ENCODE measurements at places on chromosomes 5 and 9.

GRCh38 chr5:128757196-128757959, 207.9 kb upstream of the SLC27A6 start:
- no peak for DNase-seq

- no peak for DNase-seq
These were observed 6.9 kb upstream of the OLFM1 start for GRCh38 chr9:135080286-135081263.

DNA sequence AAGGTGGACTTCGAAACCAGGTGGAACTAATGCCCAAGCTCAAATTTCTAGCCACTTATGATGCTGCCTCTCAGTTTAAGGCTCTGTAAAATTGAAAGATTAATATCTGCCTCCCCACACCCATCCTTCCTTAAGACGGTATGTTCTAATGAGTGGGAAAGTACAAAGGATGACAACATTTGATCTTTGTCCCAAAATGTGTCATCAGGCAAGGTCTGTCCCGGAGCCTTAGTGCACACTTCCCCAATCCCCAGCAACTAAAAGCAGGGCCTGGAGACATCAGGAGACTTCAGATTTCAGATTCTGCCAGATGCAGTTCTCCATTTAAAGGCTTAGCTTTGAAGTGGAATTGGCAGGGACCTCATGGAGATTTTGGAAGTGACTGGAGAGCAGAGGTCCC, 316.5 kb downstream of the ASTN2 start:
- no peak for DNase-seq

DNA sequence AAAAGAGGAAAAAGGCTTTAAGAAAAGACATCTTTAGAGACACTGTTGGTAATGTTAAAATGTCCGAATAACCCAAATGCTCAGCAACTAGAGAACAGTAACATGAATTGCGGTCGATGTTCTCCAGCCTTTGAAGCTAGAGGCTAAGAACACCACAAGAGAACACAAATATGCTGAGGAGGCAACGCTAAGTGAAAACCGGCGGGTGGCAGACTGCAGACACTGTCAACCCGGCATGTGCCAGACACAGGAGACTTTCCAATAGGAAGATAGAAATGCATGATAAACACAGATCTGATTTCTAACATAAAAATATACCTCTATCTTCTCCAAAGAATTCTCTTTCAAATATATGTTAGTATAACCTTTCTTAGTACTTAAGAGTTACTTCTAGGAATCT, 18.4 kb upstream of the DDX41 start:
- DNase-seq, result no peak

GRCh38 chr5:74127381-74128320, 501.7 kb downstream of the ARHGEF28 start:
- peak; percentile 92 for DNase-seq

DNA sequence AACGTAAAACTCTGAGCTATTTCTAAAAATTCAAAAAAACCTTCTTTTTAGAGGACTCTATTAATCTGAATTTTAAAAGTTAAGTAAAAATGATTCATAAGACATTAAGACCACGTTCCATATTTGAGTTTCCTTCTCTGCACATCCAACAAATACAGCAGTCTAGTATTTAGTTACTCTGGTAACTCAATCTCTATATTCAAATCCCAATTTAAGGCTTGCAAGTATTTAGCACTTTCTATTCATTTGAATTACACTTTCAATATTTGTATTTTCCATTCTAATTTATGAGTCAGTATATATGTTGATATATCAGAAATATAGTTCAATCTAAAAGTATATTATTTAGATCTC, 17.7 kb downstream of the RFX3 start:
- DNase-seq, result no peak

- no peak for DNase-seq
These were observed 173.7 kb downstream of the RMI1 start for GRCh38 chr9:84154320-84154719.

- no peak for DNase-seq
These were observed 112.0 kb downstream of the ADAMTSL1 start for GRCh38 chr9:18585996-18586395.

DNA sequence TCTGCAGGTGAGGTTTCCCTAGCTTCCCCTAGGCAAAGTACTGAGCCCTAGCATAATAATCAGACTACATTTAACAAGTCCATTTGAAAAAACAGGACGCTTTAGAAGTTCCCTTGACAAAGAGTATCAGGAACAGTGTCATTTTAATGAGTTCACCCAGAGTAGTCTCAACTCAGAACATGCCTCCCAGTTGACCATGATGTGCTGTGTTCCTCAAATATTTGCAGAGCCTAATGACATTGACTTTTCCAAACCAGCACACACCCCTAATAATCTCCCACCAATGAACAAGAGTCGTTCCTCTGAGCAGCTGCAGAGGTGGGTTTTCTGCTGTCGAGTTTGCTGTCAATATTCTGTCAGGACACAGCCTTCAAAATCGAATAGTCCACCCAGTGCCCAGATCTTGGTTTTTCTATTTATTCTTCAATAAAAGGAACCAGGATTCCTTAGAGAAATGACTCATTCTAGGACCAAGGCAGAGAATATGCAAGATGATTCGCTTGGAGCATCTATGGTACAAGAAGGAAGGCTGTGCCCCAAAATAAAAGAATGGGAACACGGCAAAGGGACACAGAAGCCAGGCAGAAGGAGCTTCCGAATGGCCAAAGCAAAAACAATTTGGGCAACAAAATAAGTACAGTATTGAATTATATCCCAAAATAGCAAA, 57.6 kb downstream of the OTULIN start:
- DNase-seq, result no peak

DNA sequence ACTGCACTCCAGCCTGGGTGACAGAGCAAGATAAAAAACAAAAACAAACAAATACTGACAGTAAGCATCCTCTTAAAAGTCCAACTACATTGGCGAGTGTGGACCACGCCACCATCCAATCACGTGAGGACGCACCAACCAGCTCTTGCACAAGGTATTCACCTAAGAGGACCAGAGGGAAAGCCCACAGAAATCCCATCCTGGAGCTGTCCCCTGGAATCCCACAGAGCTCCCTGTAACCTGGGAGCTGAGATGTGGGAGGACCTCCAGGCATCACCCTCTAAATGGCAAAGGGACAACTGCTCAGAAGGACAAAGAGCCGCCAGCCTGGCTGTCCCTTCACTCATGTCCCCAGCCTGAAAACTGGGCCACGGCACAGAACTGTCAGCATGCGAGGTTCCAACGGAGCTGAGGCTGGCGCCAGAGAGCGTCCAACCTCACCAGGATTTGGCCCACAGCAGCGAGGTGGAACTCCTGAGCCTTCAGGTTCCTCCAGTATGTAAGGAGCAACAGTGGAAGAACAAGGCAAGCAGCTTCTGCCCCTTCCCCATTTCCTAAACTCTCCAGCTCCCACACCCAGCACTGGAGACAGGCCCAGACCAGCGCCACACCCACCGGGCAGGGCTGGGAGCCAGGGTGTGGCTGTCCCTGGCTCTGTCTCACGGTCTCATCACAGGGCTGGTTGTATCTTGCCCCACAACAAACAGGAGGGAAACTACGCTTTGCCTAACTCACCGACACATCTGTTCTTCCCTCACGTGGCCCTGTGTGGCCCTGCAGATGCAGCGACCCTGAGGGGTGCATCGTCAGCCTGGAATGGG, 15.2 kb downstream of the IPPK start:
- no peak for DNase-seq

GRCh38 chr9:133066181-133066983, 4.6 kb downstream of the CEL start:
- no peak for DNase-seq

- DNase-seq, result peak; percentile 65
These were observed 23.8 kb downstream of the KLF4 start for GRCh38 chr9:107465467-107466451.

- DNase-seq, result no peak
These were observed 134.0 kb upstream of the VCAN start for GRCh38 chr5:83337453-83338035.

GRCh38 chr5:142959683-142960657, 189.8 kb downstream of the ARHGAP26 start:
- peak; percentile 71 for DNase-seq

DNA sequence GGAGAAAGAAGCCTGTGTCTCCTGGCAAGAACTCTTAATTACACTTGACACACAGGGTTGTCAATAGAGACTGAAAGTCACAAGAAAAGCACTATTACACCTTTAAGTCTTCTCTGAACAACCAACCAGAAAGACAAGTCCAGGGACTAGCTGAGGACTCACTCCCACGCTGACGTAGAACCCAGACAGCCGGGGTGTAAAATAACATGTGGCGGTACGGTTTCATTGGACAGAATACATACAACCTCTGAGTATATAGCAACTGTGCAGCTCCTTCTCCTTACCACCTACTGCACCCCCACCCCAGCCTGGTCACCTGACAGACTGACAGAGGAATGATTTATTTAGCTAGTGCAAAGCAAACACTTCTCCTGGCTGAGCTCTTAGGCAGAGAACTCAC, 103.4 kb upstream of the RASEF start:
- DNase-seq, result no peak

GRCh38 chr5:63118221-63118620, 539.6 kb downstream of the LRRC70 start:
- no peak for DNase-seq

- DNase-seq, result no peak
These were observed 48.2 kb upstream of the SARDH start for GRCh38 chr9:133786371-133786753.

GRCh38 chr9:109789556-109789955, 9.6 kb downstream of the PALM2AKAP2 start:
- no peak for DNase-seq

DNA sequence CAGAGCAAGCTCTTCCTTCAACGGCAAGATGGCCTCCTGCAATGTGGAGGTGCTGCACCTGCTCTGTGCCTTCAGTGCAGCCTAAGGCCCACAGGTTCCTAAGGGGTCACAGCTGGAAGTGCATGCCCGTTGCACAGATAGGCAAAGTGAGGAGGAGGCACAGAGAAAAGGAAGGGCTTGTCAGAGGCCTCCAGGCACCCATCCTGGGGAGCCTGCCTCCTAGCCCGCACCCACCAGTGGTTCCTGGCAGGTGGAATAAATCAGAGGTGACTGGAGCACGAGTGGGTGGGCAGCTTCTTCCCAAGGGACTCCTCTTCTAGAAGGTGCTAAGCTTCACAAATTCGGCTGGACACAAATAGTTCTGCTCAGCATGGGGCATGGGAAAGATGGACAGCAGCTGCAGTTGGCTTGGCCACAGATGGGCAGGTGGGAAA, 52.8 kb upstream of the STXBP1 start:
- DNase-seq, result no peak

DNA sequence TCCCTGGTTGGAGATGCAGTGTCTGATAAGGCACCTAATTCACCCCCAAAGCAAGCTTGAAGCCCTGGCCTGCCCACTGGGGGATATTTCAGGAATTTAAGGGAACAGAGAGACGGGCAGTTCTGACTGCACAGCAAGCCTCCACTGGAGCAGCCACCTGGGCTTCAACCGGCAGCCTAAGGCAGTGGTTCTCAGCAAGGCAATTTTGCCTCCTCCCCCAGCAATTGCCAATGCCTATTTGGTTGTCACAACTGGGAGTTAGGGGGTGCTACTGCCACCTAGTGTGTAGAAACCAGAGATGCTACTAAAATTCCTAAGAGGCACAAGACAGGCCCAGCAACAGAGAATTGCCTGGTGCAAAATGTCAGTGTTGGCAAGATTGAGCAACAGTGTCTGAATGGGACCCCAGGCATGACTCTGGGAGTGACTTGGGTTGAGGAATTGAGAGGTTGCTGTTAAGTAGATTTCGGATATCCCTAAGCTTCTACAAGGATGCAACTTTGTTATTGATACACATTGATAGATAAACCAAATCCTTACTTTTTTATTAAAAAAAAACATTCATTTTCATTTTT, 58.7 kb upstream of the CTSL start:
- DNase-seq, result peak; percentile 47

DNA sequence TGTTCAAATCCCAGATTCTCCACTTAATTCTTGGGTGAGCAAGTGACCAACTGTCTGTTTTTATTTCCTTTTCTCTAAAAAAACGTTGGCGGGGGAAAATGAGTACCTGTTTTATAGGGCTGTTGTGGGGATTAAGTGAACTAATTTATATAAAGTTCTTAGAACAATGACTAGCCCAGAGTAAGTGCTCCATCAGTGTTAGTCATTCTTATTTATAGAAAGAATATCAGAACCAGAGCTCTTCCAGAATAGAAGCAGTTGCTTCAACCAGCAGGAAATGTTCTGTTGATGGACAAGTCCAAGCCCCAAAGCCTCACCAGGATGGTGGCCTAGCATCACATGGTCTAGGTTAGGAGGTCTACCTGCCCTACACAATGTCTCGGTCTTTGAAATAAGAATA, 379.2 kb downstream of the ACTL7B start:
- DNase-seq, result no peak

- no peak for DNase-seq
These were observed 148.6 kb downstream of the LRRC70 start for GRCh38 chr5:62727184-62727583.

- DNase-seq, result no peak
These were observed 32.1 kb upstream of the HSD17B4 start for GRCh38 chr5:119420169-119420568.

DNA sequence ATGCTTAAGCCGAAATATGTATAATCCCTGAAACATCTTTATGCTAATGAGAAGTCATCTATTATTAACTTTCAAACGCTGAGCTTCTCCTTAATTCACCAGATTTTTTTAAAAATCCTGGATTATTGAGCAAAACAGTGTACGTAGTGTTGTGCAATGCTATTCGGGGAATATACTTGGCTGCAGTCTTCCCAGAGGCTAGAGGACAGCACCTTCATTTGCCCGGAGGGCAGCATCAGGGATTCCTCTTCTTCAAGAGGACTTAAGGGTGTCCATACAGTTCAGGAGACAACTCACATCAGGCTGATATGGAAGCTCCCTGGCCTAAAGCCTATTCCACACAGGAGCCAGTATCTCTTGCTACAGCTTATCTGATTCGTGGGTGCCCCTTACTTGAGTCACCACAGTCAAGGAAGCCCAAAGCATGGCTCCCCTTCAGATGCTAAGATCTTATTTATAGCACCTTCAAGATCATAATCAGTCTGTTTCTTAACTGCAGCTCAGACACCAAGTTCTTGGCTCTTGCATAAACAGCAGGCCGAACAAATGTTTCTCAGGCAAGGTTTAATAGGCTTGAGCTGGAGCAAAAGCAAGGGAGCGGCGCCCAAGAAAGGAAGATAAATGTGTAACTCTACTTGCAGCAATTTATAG, 29.4 kb downstream of the NUTM2F start:
- DNase-seq, result no peak

GRCh38 chr5:169993485-169993790, 13.1 kb upstream of the INSYN2B start:
- no peak for DNase-seq

DNA sequence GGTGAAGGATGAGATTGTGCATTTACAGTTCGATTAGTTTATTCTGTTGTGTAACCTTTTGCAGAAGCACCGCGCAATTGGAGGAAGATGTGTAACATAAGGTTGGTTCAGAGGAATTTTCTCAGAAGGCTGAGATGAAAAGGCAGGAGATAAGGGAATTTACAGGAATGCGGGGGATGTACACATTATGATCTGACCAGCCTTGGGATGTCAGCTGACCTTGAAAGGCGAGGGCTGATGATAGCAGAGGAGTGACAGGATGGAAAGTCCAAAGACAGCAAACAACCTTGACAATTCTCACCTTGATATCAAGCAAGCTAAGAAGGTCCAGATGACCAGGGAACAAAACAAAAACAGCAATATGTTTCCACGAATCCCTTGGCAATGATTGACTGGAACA, 88.8 kb downstream of the OTULIN start:
- no peak for DNase-seq

Data from dermis blood vessel endothelial cell (primary cell).